IMR-90 (cell line): ENCODE measurements at places on chromosomes 5 and 9.

DNA sequence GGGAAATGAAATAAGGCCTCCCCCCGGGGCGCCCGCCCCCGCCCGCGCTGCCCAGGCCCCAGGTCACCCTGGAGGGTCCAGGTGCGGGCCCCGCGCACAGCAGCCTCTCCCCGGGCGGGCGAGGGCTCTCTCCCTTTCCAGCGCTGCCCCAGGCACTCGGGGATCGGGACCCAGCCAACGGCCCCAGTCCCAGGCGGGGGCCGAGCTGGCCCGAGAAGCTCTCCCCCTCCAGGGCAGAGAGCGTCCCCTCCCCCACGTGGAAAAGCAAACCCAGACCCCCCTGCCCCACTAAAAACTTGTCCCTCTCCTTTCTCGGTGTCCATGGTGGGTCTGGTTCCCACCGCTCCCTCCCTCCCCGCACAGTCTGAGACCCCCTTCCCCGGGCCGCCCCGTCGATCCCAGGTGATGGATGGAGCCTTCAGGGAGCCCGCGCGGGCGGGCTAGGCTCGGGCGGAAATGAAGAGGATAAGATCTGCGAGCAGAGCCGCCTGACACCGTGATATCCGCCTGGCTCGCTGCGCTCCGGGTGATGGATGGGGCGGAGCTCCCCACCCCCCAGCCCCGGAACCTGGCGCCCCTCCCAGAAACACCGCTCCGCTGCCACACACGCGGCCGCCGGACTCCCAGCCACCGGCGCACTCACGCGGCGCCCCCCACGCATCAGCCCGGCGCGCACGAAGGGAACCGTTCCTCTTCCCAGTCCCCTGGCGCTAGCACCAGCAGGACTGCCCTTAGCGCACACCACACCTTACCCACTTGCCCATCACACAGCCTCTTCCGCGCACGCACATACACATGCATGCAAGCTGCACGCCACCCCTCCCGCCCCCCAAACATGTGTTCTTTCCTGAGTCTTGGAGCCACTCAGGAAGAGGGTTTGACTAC lies 81.7 kb upstream of the ZBTB43 start:
- DNase-seq, result no peak

DNA sequence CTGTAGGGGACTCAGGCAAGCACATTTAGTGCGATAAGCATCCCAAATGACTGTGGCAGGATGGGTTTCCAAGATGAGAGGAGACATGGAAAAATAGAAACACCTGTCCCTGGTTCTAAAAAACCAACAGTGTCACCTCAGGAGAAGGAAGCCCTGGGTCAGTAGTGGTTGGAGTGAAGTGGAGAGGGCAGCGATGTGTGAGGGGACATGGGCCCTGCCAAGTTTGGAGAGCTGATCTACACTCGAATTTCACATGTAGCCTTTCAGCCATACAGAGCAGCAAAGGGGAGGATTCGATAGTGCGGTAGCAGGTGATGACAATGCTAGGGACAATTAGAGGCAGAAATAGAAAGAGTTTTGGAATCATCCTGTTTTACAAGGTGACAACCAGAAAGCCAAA lies 32.6 kb upstream of the LHX2 start:
- no peak for DNase-seq

DNA sequence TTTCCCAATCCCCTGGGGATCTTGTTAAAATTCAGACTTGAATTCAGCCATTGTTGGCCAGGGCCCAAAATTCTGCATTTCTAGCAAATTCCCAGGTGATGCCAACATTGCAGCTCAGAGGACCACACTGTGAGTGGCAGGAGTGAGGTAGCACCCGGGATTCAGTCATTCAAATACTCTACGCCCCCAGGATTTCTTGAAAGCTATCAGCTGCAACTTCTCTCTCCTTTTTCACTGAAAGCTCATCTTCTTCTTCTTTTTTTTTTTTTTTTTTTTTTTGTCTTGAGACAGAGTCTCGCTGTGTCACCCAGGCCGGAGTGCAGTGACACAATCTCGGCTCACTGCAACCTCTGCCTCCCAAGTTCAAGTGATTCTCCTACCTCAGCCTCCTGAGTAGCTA lies 19.3 kb upstream of the ANKH start:
- no peak for DNase-seq

- DNase-seq, result no peak
Observed at GRCh38 chr5:102312586-102313370, 16.7 kb upstream of the SLCO4C1 start.
